Heart left ventricle (tissue), 16 donors: ENCODE measurements at places on chromosomes 7 and 10. TPM values are rescaled to one million over a fixed set of nuclear protein-coding genes. Genes with fewer than 3 reads are reported as not detected.

GDF2 gene
- total RNA-seq, result not detected

PTPRE gene
- total RNA-seq, result 13.9 TPM

NUTM2E gene
- total RNA-seq, result not detected

GSTO2 gene
- total RNA-seq, result 1.00 TPM

HOXA11 gene
- total RNA-seq, result not detected

SPDYE16 gene
- 0.20 TPM for total RNA-seq

CCL24 gene
- not detected for total RNA-seq

EBLN1 gene
- not detected for total RNA-seq

OPN1SW gene
- total RNA-seq, result not detected

- no peak for DNase-seq
These were observed 32.6 kb downstream of the LRRTM3 start for GRCh38 chr10:66958466-66958865.

DNA sequence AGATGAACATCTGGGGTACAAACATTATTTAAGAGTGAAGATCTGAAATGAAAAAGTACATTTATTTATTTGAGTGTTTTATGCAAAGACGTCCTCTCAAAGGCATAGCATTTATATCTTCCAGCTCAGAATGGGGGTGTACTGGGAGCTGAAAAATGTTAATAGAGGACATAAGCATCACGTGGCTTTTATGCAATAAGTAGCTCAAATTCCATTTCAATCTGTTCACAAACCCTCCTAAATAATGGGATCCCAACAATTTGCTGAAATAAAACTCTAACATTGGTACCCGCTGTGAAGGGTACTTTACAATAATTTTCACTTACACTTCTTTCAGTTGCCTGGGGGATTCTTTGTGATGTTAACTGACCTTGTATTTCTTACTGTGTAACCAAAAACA lies 172.0 kb downstream of the TAX1BP1 start:
- no peak for DNase-seq

DNA sequence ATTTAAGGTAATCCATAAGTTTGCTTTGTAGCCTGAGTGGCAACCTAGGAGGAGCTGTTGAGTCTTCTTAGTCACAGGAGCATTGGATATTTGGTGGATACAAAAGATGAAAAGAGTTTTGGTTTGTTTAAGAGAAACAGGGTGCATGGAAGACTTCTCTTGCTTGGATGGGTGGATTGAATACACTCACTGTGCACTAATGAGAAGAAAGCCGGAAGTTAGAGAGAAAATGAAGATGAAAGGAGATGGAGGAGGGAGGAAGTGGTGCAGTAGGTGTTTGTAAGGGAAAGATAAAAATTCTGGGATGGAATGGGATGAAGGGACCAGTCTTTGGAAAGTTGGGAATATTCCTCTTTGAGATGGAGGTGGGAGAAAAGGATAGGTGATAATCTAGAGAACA lies 7.7 kb downstream of the MDFIC start:
- no peak for DNase-seq

DNA sequence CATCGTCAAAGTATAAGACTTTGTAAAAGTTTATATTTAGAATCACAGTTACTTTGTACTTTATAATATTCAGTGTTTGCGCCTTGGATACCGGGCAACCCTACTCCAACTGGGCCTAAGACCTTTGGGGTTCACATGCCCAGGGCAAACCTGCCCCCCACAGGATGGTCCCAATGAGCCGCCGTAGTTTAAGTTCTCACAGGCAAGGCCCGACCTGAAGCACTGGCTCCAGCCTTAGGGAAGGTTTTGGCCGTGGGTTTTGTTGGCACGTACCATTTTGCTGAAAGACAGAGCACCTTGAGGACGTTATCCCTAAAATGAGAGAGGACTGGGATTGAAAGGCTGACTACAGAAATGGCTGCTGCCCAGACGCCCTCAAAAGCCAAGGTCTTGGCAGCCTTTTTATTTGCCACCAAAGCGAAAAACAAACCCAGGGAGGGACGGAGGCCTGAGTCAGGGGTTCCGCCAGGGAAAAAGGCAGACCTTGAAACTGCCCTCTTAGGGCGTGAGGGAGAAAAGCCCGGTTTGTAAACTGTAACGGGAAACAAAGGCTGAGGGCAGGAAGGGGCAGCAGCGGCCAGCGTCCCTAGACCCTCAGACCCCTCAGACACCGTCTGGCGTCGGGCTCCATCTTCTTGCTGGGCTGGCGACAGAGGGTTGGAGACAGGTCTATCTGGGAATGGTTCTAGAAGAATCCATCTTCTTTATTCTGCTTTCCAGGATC lies at the start of gene CCDC172:
Gene CCDC172 (plus strand): TSS at position 222 of the 724 bp plus-strand sequence. CDS start 564 bp downstream, outside the sequence.
- DNase-seq, result no peak

DNA sequence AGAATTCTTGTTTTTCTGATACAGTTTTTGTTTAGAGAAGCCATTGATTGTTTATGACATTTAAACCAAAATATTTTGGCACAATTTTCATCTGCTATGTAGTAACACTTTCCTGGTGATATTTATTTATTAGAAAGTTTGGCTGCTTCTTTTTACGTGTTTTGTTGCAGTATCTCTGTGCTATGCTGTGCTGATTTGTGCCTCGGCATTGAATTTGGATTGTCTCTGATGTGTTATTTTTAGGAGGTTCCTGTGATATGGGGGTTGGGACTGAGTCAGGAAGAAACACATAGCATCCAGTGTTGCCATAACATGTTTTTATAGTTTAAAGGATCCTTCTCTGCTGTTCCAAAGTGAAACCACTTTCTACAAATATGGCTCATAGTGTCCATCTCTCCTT lies 1197.7 kb upstream of the LRRN3 start:
- no peak for DNase-seq

DNA sequence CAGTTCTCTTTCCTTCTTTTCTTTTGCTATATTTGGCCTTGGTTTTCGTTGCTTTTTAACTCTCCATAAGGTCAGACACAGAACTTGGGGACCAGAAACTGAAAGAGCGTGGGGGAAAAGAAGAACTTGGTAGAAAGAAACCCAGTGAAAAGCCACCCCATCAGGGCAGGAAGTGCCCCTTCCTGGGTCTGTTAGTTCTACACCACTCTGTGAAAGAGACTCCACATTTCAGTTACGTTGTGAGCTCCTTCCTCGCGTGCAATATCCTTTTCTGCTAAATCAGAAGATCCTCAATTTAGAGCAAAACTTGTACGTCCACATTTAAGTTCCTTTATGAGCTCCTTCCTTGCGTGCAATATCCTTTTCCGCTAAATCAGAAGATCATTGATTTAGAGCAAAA lies 220.6 kb upstream of the FOXK1 start:
- no peak for DNase-seq

DNA sequence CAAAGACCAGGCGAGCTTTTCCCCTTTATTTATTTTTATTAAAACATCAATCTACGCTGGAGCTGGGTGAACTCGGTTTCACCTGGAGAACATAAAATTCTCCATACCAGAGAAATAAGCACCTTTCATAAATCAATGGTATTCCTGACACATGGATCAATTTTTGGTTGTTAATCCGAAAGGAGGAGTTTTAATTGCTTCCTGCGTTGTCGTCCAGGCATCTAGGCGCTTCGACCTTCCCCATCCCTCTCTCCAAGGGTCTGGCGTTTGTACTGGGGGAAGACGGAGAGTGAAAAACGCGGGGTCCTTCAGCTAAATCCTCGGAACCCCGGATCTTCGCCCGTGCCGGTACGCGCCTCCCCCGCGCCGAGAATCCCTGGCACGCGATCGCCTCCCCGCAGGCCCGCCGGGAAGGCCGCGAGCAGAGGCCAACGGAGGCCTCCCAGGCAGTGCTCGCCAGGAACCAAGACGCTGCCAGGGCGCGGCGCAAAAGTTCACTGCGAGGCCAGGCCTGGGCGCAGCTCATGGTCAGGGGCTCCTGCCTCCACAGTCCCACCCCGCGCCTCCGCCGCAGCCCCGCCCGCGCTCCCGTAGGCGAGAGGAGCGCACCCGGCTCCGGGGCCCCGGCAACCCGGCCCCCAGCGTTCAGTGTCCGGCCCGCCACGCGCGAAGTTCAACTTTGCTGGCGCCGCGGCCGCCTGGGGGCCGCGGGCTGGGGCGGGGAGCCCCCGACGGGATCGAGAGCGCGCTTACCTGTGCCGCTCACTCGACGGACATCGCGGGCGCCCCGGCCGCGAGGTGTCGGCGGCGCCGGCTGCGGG lies 8.3 kb upstream of the EBF3 start:
- no peak for DNase-seq

DNA sequence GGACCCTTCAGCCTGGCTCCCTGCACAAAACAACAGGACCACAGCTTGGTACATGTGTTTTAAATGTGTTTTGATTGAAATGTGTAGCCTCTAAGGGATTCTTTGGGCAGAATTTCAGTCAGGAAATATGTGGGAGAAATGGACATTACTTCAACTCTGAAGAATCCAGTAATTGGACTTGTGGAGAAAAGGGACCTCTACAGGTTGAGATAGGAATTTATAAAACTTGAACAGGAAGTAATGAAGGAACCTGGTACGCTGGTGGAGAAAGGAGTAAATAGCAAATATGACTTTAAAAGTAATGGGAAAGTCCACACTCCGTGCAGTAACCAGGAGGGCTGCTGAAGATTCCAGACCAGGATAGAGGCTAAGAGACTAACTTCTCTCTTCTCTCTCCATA lies 220.5 kb downstream of the LHFPL3 start:
- no peak for DNase-seq

GRCh38 chr10:49633327-49634068 lies 19.7 kb downstream of the CHAT start:
- no peak for DNase-seq

DNA sequence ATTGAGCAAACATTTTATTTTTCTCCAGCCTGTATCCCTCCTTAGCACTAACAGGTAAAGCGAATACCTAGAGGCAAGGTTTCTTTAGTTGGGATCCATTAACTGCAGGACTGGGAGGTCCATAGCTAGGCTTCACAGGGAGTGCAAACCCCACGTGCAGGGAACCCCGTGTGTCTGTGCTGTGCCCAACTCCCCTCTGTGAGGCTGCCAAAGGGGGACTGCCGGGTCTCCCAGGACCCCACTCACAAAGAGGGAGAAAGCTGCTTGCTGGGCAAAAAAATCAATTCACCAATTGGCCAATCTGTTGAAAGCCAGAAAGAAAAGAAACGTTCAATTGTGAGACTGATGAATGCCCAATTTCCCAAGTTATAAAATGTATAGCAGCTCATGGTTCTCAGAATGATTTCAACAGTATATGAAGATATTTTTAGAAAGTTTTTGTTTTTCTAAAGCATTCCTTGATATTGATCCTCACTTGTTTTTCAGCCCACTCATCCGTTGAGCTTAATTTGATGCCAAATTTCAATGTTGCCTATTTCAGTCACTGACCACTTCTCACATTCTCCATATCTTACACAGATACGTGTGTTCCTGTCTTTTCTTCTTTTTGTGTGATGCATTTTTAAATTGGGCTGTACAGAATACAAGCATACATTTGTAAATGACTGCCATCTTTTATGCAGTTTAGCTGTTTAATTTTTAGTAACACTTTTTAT lies 202.7 kb upstream of the PRSS58 start:
- no peak for DNase-seq

DNA sequence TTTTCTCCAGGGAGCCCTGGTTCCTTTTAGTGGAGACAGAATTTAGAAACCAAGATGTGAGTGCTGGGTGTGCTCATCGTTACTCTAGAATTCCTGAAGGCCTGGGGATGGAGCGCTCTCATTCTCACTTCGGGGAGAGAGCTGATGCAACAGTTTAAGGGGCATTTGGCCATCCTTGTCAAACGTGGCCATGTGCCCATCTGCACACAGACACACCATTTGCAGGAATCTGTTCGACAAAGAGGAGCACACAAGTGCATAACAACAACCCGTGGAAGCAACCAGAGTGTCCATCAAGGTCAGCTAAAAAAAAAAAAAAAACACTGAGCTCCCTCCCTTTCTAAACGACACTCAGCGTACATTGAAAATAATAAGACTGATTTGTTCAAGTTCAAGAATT lies 23.0 kb upstream of the RET start:
- no peak for DNase-seq

GRCh38 chr7:95330204-95330960 lies 6.0 kb upstream of the PON1 start:
- DNase-seq, result no peak

DNA sequence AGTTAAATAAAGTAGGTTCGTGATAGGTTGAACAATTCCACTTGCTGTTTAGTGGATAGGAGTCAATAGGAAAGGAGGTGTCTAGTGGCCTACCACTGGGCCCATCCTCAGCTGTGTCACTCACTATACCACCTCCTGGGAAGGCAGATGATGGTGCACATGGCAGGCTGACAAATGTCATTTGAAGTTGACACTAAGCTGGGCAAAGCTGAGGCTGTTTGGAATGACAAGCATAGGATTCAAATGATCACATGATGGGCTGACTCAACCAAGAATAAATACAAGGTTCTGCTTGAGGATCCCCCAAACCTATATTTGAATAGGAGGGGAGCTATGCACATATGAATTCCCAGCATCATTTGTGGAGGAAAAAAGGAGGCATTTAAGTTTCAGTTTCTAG lies 489.8 kb downstream of the RPS24 start:
- no peak for DNase-seq

DNA sequence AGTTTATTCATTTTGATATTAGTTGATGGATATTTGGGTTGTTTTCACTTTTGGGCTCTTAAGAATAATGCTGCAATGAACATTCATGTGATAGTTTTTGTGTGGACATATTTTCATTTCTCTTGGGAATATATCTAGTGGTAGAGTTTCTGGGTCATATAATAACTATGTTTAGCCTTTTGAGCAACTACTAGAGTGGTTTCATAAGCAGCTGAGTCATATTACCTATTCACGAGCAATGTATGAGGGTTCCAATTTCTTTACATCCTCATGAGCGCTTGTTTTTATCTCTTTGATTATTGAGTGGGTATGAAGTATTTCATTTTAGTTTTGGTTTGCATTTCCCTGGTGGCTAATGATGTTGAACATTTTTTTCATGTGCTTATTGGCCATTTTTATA lies 182.6 kb downstream of the PON1 start:
- no peak for DNase-seq

DNA sequence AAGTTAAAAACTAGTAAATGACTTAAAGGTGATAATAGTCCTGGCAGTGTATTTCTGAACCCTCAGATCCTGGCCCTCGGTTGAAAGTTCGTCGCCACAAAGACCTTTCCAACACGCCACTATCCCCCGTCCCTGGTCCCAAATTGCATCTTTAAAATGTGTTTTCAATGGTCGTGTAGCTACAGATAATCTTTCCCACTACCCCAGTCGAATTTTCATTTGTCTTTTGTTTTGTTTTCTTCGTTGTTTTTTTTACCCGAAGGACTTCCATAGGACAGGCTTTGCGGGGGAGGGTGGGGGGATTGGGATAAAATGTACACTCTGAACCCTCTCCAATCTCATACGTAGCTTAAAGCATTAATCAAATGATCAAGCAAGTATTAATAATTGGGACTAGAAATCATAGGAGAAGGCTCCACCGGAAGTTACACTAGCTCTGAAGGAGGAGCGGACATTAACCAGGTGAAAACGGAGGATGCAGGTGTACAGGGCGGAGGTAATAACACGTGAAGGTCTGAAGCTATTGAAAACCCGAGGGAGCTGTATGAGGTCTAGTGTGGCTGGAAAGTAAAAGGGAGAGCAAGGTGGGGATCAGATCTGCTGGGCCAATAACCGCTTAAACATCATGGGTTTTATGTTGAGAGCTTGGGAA lies 32.8 kb upstream of the PHF14 start:
- no peak for DNase-seq
